ENCODE measurements at places on chromosomes 11 and 22.
A peak's percentile ranks its signal among the peaks of the same experiment; 100 is the strongest.

- H3K4me3 ChIP-seq, result no peak overlapping the region
- DNase-seq, result no peak
- no peak overlapping the region for H3K27ac ChIP-seq
- no peaks in the 10 kb centered on the region for H3K4me1 ChIP-seq
- H3K27me3 ChIP-seq, result no peaks in the 10 kb centered on the region
- no peaks in the 10 kb centered on the region for H3K36me3 ChIP-seq
Measured at GRCh38 chr11:70506658-70506970, 108.3 kb downstream of the CTTN start.

- peak; percentile 18 for DNase-seq
- peaks cover 23% of the 10 kb centered on the region for H3K4me1 ChIP-seq
- H3K27ac ChIP-seq, result peak overlapping the region; percentile 67
- no peaks in the 10 kb centered on the region for H3K27me3 ChIP-seq
- no peak overlapping the region for H3K4me3 ChIP-seq
- H3K36me3 ChIP-seq, result no peaks in the 10 kb centered on the region
Measured at GRCh38 chr11:43508511-43508918, 149.8 kb downstream of the TTC17 start.

DNA sequence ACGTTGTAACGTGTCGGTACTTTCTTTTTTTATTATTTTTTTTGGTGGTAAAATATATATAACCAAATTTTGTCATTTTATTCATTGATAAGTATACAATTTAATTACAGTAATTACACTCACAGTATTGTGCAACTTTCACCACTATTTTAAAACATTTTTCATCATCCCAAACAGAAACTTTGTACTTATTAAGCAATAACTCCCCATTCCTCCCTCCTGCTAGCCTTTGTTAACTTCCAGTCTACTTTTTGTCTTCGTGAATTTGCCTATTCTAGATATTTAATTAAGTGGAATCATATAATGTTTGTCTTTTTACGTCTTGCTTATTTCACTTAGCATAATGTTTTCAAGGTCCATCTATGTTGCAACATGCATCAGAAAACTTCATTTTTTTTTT is 58.5 kb downstream of the STIM1 start:
- no peak overlapping the region for H3K27ac ChIP-seq
- H3K36me3 ChIP-seq, result no peaks in the 10 kb centered on the region
- H3K4me1 ChIP-seq, result peaks cover 9% of the 10 kb centered on the region
- no peak for DNase-seq
- H3K4me3 ChIP-seq, result no peak overlapping the region

DNA sequence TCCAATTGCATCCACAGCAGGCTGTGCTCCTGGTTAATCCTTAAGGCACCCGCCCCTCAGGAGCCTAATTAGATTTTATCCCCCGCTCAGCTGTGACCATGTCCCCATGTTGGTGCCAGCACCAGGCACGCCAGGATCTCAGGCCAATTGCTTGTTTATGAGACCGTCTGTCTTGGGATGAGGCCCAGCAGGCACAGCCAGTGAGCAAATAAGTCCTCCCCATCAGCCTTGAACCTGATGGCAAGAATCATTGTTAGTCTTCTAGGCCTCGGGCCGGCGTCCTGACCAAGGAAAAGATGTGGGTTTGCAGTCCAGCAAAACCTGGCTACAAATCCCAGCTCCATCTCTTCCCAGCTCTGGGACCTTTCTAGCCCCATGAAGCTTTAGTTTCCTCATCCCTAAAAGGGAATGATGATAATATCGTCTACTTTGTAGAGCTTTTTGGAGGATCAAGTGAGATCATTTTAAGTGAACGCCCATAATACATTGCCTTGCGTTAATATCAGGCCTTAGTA is 57.3 kb downstream of the TP53I11 start:
- no peaks in the 10 kb centered on the region for H3K27me3 ChIP-seq
- H3K27ac ChIP-seq, result no peak overlapping the region
- no peak overlapping the region for H3K4me3 ChIP-seq
- no peaks in the 10 kb centered on the region for H3K36me3 ChIP-seq

- H3K4me3 ChIP-seq, result no peak overlapping the region
- no peaks in the 10 kb centered on the region for H3K4me1 ChIP-seq
- DNase-seq, result no peak
- H3K27me3 ChIP-seq, result peaks cover 26% of the 10 kb centered on the region
- H3K27ac ChIP-seq, result no peak overlapping the region
Measured at GRCh38 chr11:131737357-131737756, 366.9 kb downstream of the NTM start.

GRCh38 chr11:59760771-59761170 is 5.6 kb downstream of the STX3 start:
- no peak overlapping the region for H3K4me3 ChIP-seq
- H3K4me1 ChIP-seq, result peaks cover 4% of the 10 kb centered on the region
- H3K27ac ChIP-seq, result no peak overlapping the region
- H3K27me3 ChIP-seq, result no peaks in the 10 kb centered on the region
- no peak for DNase-seq

DNA sequence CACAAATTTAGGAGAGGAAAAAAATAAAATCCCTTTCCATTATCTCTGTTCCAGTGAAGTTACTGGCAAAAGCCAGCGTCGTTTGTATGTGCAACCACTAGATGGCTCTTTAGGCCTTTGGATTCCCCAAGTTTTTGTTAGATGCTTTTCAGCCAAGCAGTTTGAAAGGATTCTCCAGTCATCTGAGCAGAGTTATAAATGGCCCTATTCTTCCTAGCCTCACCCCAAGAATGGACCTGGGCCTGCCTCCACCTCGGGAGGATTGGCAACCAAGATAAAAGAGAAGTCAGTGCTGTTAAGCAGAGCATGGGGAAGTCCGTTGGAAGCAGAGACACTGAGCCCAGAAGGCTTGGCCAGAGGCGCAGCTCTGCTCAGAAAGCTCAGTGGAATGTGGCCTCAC is 15.4 kb downstream of the FAM181B start:
- H3K4me3 ChIP-seq, result no peak overlapping the region
- no peaks in the 10 kb centered on the region for H3K4me1 ChIP-seq
- no peaks in the 10 kb centered on the region for H3K27me3 ChIP-seq
- no peak overlapping the region for H3K27ac ChIP-seq
- DNase-seq, result no peak
- no peaks in the 10 kb centered on the region for H3K36me3 ChIP-seq

- no peaks in the 10 kb centered on the region for H3K4me1 ChIP-seq
- no peak overlapping the region for H3K27ac ChIP-seq
- peaks cover under 1% of the 10 kb centered on the region for H3K27me3 ChIP-seq
- H3K4me3 ChIP-seq, result no peak overlapping the region
Measured at GRCh38 chr11:8199676-8200075, 30.9 kb upstream of the RIC3 start.

DNA sequence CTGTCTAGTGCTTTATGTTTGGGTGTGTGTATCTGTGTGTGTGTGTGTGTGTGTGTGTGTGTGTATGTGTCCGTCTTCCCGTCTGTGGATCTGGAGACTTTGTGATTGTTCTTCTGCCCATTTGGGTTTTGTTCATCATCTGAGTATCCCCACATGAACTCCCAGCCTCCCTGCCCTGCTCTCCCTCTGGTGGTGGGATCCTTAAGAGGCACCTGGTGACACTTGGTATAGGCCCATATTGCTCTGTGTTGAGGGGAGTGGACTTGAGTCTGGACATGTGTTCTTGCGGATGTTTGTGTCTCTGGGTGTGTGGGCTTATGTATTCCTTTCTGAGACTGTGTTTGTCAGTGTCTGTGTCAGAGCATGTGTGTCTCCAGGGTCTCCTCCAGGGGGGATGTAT is 15.3 kb downstream of the RCOR2 start:
- no peak overlapping the region for H3K4me3 ChIP-seq
- H3K27ac ChIP-seq, result no peak overlapping the region
- DNase-seq, result no peak
- H3K4me1 ChIP-seq, result no peaks in the 10 kb centered on the region

- peak; percentile 58 for DNase-seq
- no peaks in the 10 kb centered on the region for H3K4me1 ChIP-seq
- no peaks in the 10 kb centered on the region for H3K36me3 ChIP-seq
- H3K27me3 ChIP-seq, result no peaks in the 10 kb centered on the region
- H3K27ac ChIP-seq, result no peak overlapping the region
- no peak overlapping the region for H3K4me3 ChIP-seq
Measured at GRCh38 chr11:61516675-61517572, 8.4 kb downstream of the LRRC10B start.
